ENCODE measurements at places on chromosomes 2 and 18. TPM values are rescaled to one million over a fixed set of nuclear protein-coding genes. Genes with fewer than 3 reads are reported as not detected.

The LYG2 gene
- total RNA-seq: not detected

DNA sequence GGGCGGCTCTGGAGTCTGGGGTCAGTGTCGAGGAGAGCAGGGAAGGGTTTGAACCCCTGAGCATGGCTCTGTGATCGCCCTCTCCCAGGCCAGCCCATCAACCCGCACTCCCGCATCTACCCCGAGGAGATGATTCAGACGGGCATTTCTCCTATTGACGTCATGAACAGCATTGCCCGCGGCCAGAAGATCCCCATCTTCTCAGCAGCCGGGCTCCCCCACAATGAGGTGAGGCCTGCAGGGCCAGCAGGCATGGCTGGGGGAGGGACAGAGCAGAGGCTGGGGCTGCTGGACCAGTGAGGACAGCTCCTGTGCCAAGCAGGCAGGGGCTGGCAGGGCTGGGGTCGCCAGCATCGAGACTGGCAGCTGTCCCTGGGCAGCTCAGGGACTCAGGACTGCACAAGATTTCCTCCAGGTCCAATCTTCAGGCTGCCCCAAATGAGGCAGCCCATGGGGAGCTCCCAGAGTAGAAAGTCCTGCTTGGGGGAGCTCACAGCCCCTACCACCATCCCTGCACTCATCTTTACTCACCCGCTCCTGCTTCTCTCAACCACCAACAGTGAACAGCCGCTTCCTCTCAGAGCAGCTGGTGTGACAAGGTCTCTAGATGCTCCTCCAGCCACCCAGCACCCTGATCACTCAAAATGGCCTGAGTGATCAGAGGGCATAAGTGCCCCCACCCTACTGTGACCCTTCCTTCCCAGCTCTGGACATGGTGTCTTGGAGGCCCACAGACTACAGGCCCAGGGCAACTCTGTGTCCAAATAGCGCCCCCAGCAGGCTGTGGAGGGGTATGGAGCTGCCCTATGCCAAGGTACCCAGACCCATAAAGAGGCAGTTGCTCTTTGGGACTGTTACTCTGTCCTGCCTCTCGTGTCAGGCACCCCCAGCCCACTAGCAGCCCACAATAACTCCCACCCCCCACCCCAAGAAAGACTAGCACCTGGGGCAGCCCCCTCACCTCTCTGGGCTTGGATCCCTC is 18.3 kb upstream of the ANKRD53 start:
- H3K27me3 ChIP-seq: no peaks in the 10 kb centered on the region
- no peaks in the 10 kb centered on the region for H3K4me1 ChIP-seq
- H3K4me3 ChIP-seq: no peak overlapping the region
- DNase-seq: no peak

DNA sequence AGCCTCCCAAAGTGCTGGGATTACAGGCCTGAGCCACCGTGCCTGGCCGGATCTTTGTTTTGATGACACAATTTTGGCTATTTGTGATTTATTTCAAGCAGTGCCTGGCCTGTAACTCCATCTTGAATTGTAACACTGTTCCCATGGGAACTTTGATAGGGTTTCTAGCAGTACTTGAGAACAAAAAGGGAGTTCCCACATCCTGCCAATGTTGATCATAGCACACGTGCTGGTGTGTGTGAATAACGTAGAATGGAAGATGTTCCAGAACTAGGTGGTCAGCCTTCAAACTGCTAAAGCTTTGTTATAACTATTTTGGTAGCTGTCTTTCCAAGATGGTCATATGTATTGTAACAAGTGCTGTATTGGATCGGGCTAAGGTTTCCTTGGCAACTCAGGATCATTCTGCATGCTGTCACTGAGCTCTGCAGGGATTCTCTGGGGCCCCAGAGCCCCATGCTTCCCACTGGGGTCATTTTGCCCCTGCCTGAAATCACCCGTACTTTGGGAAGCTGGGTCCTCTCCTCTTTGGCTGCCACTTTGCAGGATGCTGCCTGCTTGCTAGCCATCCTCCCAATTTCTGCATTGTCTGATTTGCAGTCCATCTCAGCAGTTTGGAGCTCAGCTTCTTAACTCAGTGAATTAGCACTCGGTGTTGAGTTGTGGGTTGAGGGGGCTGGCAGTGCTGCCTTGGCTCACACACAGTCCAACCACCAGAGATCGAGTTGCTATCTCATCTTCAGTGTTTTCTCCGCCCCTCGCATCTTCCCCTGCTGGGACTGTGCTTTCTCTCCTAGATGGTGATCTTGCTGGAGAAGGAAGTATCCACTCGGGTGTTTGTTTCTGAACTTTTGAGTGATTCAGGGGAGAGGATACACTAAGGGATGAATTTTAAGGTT is 26.8 kb downstream of the SH3RF3 start:
- H3K27me3 ChIP-seq: no peaks in the 10 kb centered on the region
- no peak overlapping the region for H3K27ac ChIP-seq
- H3K4me1 ChIP-seq: peaks cover 1% of the 10 kb centered on the region
- no peak overlapping the region for H3K4me3 ChIP-seq

- no peaks in the 10 kb centered on the region for H3K4me1 ChIP-seq
- no peak overlapping the region for H3K4me3 ChIP-seq
- H3K36me3 ChIP-seq: no peaks in the 10 kb centered on the region
- H3K27me3 ChIP-seq: no peaks in the 10 kb centered on the region
Measured at GRCh38 chr18:75700561-75700960, 273.1 kb upstream of the SMIM21 start.

- no peaks in the 10 kb centered on the region for H3K36me3 ChIP-seq
- H3K4me1 ChIP-seq: no peaks in the 10 kb centered on the region
- DNase-seq: no peak
- H3K27ac ChIP-seq: no peak overlapping the region
- H3K4me3 ChIP-seq: no peak overlapping the region
Measured at GRCh38 chr2:154261473-154262027, 389.8 kb downstream of the GALNT13 start.

The LMAN2L gene
- total RNA-seq: 14.8 TPM

The CAVIN2 gene
- total RNA-seq: 59.7 TPM

The OR6B3 gene
- not detected for total RNA-seq

DNA sequence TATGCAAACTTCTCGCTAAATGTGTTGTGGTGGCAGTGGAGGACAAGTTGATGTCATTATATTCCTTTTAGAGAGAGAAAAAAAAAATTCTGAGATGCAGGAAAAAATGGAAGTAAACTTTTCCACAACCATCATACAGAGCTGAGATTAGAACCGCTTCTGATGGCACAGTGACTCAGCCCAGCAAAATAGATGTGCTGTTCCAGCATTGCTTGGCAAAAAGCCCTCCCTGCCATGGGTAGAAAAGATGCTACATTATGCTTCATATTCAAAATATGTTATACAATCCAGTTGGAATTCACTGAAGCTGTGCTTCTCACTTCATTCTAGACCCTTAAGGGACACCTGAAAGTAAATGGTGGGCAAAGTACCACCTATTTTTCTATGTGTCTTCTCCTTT is 1047.6 kb upstream of the FANCL start:
- H3K36me3 ChIP-seq: no peaks in the 10 kb centered on the region
- H3K27ac ChIP-seq: no peak overlapping the region
- H3K27me3 ChIP-seq: no peaks in the 10 kb centered on the region
- H3K4me3 ChIP-seq: no peak overlapping the region
- no peak for DNase-seq
- no peaks in the 10 kb centered on the region for H3K4me1 ChIP-seq

The RAB6D gene
- 0.13 TPM for total RNA-seq

GRCh38 chr2:223932816-223933800 is 12.0 kb downstream of the WDFY1 start:
- peaks cover 19% of the 10 kb centered on the region for H3K4me1 ChIP-seq
- H3K4me3 ChIP-seq: no peak overlapping the region
- no peaks in the 10 kb centered on the region for H3K27me3 ChIP-seq
- no peak for DNase-seq
- H3K27ac ChIP-seq: no peak overlapping the region

The SULT1C2 gene
- total RNA-seq: 3.2 TPM

The ITGA4 gene
- total RNA-seq: 1.7 TPM

- no peaks in the 10 kb centered on the region for H3K27me3 ChIP-seq
- no peak overlapping the region for H3K27ac ChIP-seq
- H3K4me1 ChIP-seq: no peaks in the 10 kb centered on the region
- H3K4me3 ChIP-seq: no peak overlapping the region
Measured at GRCh38 chr2:154709215-154709614, 10.7 kb downstream of the KCNJ3 start.

GRCh38 chr2:216799873-216800431 is 59.9 kb downstream of the TNP1 start:
- no peaks in the 10 kb centered on the region for H3K27me3 ChIP-seq
- no peaks in the 10 kb centered on the region for H3K36me3 ChIP-seq
- peaks cover 15% of the 10 kb centered on the region for H3K4me1 ChIP-seq
- DNase-seq: no peak

The ERFE gene
- not detected for total RNA-seq

- no peaks in the 10 kb centered on the region for H3K27me3 ChIP-seq
- H3K4me1 ChIP-seq: no peaks in the 10 kb centered on the region
- H3K4me3 ChIP-seq: no peak overlapping the region
- H3K36me3 ChIP-seq: no peaks in the 10 kb centered on the region
- H3K27ac ChIP-seq: no peak overlapping the region
- DNase-seq: no peak
Measured at GRCh38 chr2:223723954-223724411, 113.4 kb downstream of the AP1S3 start.

DNA sequence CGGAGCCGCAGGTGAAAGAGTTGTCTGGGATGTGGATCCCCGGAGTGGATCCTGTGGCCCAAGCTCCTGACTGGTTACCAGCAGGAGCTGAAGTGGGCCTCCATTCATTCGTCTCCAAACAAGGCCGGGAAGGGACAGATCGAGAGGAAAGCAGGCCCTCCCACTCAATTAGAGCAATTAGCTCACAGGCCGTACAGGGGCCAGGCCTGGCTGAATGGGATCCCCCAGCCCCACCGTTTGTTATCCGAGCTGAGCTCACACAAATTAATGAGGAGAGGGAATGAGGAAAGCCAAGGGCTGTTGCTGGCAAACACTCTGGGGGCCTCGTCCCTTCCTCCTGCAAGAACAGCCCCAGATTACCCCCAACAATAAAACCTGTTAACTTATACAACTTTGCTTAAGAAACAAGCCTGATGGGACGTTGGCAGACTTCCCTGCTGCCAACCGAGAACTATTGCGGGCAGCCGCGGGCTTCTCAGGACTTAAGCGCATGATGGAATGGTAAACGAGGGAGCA is 338.0 kb downstream of the BCL11A start:
- no peak overlapping the region for H3K4me3 ChIP-seq
- peaks cover 5% of the 10 kb centered on the region for H3K4me1 ChIP-seq
- DNase-seq: no peak
- H3K27me3 ChIP-seq: no peaks in the 10 kb centered on the region
- no peak overlapping the region for H3K27ac ChIP-seq
- no peaks in the 10 kb centered on the region for H3K36me3 ChIP-seq

GRCh38 chr2:15983496-15983895 is 43.1 kb downstream of the MYCN start:
- no peaks in the 10 kb centered on the region for H3K27me3 ChIP-seq
- H3K4me3 ChIP-seq: no peak overlapping the region
- H3K27ac ChIP-seq: no peak overlapping the region
- no peak for DNase-seq

The MYCN gene
- 4.7 TPM for total RNA-seq

Measured in ovary (tissue), 10 donors.